Brain pericyte (primary cell): ENCODE measurements at places on chromosomes 4 and X.
A peak's percentile ranks its signal among the peaks of the same experiment; 100 is the strongest.

- no peak for DNase-seq
These were observed 411 bp upstream of the VEGFC start for GRCh38 chr4:176793060-176793605.

GRCh38 chrX:152915541-152916241 is 17.8 kb downstream of the ZNF185 start:
- peak; percentile 88 for DNase-seq

DNA sequence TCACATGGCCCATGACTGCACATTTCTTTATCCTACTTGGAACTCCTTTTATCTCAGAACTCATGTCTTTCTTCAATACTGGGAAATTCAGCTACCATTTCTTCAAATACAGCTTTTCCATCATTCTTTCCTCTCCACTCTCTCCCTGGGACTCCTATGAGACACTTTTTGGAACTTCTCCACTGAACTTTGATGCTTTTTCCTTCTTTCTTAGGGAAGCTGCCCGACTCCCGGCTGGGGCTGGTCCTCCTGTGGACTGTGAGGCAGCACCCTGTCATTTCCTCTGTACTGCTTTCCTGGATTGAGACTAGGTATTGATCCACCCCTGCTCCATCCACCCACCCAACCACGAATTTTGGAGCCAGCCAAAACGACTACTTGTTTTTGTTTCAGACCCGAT is 40.0 kb downstream of the ZFYVE28 start:
- no peak for DNase-seq

- no peak for DNase-seq
These were observed 25.9 kb downstream of the HTRA3 start for GRCh38 chr4:8295471-8295870.

DNA sequence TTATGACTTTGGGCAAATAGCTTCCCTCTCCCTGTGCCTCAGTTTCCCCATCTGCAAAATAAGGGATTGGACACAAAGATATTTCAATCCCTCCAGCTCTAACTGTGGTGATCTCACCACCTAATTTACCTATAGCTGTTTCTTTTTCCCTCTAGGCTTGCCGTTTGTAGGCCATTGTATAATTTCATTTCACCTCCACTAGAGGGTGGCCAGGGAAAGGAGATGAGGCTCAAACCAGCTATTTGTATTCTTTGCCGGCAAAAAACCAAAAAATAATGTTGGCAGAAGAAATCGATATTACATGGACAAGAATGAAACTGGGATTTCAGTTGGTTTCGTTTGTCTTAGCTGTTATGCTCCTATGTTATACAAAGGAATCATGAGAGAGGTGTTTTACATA is 36.1 kb upstream of the DOCK11 start:
- DNase-seq, result no peak

DNA sequence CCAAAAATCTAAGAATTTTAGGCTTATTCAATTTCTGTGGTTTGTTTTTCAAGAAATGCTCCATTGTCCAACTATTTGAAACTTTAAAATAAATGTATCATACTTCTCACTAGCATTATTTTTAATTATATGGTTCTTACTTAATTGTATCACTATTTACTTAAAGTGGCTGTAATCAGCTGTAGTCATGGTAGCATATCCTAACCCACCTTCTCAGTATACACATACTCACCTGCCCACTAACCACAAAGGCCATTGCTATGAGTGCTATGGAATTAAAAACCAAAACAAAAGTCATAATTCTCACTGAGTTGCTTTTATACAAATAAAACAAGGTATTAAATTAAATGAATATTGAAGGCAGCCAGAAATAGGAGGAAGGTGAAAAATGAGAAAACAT is 5.0 kb downstream of the FBXO8 start:
- DNase-seq, result no peak

GRCh38 chr4:106494066-106494465 is 125.5 kb upstream of the GIMD1 start:
- no peak for DNase-seq

- DNase-seq, result no peak
These were observed 23.8 kb downstream of the SMIM20 start for GRCh38 chr4:25937801-25938200.

GRCh38 chr4:11131491-11131890 is 297.2 kb downstream of the HS3ST1 start:
- DNase-seq, result no peak

GRCh38 chr4:72858328-72858727 is 211.2 kb downstream of the COX18 start:
- DNase-seq, result no peak

DNA sequence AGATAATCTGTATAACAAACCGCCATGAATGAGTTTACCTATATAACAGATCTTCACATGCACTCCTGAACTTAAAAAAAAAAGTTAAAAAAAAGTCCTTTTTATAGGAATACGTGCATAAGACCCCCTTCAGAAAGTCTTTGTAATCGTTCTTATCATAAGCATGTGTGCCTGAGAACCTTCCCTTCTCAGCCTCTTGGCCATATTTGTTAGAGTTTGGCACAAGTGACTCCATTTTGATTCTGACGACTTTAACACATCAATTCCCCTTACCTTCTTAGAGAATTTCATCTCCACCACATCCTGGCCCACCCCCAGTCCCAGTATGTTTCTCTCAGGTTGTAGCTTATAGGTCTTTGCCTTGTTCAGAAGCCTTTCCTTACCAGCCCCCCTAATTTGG is 16.0 kb upstream of the ANXA5 start:
- no peak for DNase-seq

GRCh38 chr4:25670991-25671390 is 15.3 kb downstream of the SLC34A2 start:
- DNase-seq, result no peak

DNA sequence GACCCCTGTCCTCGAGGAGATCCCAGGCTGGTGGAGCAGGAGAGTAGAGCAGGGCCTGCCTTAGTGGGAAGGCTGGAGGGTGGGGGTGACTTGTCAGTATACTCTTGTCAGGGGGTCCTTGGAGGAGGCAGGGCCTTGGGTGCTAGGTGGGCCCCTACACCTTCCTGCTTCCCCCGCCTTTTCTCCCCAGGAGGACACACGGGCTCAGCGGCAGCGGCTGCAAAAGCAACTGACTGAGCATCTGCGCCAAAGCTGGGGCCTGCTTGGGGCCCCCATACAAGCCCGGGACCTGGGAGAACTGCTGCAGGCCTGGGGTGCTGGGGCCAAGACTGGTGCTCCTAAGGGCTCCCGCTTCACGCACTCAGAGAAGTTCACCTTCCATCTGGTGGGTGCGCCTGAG is 11.3 kb downstream of the CCDC22 start:
- no peak for DNase-seq

GRCh38 chr4:112201915-112202505 is 29.6 kb upstream of the AP1AR start:
- DNase-seq, result no peak

- no peak for DNase-seq
These were observed 12.1 kb upstream of the ARSF start for GRCh38 chrX:3029129-3029528.

GRCh38 chr4:52641854-52642563 is 17.1 kb downstream of the USP46 start:
- DNase-seq, result no peak

DNA sequence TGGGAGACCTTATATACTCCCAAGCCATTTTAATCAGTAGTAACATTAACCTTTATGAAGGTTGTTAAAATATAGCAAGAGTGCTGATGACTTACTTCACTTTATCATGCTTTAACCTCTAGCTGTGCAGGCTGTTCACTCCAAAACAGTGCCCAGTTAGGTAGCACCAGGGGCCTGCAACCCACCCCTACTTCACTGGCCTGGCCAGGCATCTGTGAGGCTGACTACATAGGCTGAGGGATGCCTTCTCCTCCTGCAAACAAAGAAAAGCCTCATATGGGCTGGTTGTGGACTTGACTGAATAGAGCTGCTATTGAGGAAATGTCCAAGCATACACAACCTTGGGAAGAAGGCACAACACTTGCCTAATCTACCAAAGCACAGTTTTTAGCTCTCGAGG is 172.8 kb downstream of the SHROOM3 start:
- no peak for DNase-seq

GRCh38 chr4:92182736-92183407 is 120.9 kb upstream of the GRID2 start:
- no peak for DNase-seq

DNA sequence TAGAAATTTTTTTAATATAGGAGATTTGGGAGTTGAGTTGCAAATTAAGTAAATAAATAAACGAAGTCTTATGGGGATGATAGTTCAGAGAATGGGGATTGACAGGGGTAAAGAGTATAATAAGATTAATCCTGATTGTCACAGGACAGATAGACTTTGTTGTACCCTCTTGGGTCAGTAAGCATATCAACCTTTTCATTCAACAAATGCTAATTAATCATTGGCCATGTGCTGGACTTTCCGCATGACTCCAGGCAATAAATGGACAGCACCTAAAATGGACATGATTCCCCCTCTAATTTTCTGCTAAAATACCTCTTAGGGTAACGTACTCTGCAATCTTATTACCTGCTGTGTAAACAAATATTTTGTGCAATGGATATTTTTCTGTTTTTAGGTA is 1331.1 kb upstream of the ADGRL3 start:
- no peak for DNase-seq

GRCh38 chr4:48738856-48739255 is 41.2 kb downstream of the FRYL start:
- DNase-seq, result no peak

- no peak for DNase-seq
These were observed 4.6 kb upstream of the ERCC6L start for GRCh38 chrX:72243472-72243871.

DNA sequence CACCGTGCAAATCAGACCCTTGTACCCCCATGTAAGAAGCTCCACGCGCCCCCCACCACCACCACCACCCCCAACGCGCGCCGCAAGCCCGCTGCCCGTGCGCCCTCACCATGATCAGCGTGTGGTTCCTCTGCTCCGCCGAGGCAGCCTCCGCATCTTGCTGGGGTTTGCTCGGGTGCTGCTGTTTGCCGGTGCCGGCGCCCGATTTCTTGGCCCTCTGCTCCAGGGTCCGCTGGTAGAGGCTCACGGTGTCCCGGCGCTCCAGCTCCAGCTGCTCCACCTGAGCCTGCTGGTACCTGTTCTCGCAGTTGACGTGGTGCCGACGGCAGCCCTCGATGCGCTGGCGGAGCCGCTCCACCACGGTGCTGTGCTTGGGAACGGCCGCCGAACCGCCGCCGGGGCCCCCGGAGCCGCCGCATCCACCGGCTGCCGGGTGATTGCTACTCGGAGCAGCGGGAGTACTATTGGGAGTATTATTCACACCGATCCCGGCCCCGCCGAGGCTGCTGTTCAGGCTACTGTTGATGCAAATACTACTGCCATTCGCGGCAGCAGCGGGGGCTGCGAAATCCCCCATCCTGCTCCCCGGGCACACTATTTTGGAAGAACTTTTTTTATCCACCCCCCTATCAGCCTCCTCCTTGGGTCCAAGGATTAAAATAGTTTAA is 1.1 kb downstream of the MAML3 start:
- DNase-seq, result no peak

DNA sequence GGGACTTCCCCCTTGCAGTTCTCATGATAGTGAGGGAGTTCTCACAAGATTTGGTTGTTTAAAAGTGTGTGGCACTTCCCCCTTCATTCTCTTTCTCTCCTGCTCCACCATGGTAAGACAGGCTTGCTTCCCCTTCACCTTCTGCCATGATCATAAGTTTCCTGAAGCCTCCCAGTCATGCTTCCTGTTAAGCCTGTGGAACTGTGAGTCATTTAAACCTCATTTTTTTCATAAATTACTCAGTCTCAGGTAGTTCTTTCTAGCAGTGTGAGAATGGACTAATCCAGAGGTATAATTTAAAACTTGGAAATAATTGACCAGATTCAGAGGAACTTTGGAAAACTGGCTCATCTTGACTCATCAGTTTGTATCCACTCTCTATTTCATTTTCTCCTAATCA is 129.0 kb downstream of the TMEM47 start:
- DNase-seq, result no peak

GRCh38 chrX:25548811-25549210 is 533.0 kb upstream of the ARX start:
- DNase-seq, result no peak

DNA sequence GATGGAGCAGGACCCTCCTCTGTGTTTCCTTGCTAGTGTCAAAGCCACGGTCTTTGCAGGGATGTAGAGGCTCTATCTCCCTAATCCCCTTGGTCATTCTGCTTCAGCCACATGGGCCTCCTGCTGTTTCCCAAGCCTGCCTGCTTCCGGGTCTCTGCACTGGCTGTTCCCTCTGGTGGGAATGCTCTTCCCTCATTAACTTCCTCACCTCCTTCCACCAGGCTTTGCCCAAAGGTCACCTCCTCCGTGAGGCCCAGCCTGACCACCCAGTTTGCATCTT is 56.6 kb downstream of the ABLIM2 start:
- DNase-seq, result no peak

DNA sequence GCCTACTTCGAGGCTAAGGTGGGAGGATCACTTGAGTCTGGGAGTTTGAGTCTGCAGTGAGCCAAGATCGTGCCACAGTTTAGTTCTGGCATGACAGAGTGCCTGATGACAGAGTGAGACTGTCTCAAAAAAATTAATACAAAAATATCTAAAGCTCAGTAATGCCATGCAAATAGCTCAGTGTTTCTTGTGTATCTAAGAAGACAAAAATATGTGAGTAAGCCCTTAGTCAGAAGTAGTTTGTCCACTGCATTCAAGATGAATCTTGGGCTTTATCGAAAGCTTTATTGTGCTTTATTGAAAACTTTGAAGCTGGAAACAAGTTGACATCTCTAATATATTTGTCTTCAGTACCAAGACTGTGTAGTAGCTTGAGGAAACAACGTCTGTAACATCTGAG is 115.9 kb downstream of the GPAT3 start:
- no peak for DNase-seq
